ENCODE measurements at places on chromosomes 5 and 9.

GRCh38 chr9:127118597-127119319, 3.7 kb downstream of the ANGPTL2 start:
- DNase-seq, result no peak

- DNase-seq, result no peak
Measured at GRCh38 chr9:130680836-130681768, 12.5 kb upstream of the EXOSC2 start.

DNA sequence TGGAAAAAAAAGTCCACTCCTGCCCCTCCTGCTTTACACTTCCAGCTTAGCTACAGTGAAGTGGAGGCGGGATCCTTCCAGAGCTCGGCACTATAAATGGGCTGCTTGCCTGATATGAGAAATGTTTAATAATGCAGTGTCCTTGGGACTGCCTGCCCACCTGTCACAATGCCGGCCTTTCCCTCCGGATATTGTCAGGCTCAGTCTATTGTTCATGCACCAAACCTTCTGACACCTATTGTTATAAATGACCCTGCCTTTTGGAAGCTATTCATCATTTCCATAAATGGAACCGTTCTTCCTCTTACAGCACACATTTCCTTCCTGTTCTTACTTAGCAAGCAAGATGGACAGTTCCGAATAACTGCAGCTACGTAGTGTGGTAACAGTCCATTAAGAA, 146.3 kb downstream of the DMAC1 start:
- no peak for DNase-seq

- no peak for DNase-seq
Measured at GRCh38 chr5:137506296-137506695, 7.2 kb upstream of the SPOCK1 start.

GRCh38 chr5:125549322-125549911, 803.0 kb upstream of the ZNF608 start:
- DNase-seq, result peak; percentile 8

DNA sequence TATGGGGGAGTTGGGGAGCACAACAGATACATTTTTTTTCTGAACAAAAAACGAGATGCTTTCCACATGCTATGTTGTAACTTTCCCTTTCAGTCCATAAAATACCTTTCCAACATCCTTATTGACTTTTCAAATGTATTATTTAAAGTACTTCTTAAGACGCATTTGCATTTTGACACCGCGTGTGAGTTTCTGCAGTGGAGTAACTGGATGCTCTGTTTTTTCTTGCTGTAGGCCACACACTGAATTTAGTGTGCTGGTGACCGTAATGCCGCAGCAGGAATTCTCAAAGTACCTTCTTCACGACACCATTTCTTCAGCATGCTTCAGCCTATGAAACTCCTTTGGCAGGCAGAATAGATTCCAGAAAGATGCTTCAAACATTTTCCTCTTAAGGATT, 14.3 kb upstream of the EPB41L4B start:
- no peak for DNase-seq

GRCh38 chr5:82274343-82275211, 3.6 kb downstream of the RPS23 start:
- no peak for DNase-seq

DNA sequence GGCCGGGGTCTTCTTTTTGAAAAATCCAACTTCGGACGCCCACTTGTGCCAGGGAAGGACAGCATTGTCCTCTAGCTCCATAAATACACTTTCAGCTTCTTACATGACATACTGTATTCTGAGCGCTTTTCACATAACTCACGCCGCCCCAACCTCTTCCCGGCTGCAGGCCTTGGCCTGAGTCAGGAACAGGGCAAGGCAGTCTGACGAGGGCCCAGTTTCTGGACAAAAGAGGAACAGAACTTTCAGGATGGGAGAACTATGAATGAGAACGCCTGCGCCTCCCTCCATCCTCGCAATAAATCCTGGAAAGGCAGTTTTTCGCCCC, 650 bp downstream of the DCTN4 start:
- no peak for DNase-seq

DNA sequence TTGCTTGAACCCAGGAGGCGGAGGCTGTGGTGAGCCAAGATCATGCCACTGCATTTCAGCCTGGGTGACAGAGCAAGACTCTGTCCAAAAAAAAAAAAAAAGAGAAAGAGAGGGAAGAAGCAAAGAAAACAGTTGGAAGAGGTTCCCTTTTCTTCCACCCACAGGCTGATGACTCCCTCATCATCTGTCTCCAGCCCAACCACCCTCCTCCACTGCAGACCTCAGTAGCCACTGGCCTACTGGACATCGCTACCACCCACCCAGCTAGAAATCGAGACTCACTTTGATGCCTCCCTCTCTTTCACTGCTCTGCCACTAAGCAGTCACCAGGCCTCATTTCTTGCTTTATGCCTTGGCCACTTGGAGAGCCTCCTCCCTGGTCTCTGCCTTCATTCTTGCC, 71.2 kb downstream of the NIPSNAP3B start:
- DNase-seq, result no peak

- no peak for DNase-seq
Measured at GRCh38 chr9:343773-344172, 129.1 kb downstream of the DOCK8 start.

DNA sequence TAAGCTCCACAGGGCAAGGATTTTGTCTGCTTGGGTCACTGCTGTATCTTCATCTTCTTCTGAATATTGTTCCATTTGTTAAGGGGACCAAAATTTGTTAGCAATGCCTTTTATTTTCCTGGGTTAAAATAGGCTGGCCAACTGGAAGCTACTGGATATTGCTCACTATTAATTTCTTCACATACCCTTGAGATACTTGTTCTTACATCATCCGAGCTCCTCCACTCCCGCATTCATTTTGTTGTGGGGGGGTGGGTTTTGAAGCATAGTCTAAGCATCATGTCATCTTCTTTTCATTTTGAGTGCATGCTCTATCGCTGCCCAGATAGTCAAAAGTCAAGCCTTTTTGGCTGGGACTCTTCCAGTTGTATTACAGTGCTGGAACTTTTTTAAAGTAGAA, 42.5 kb upstream of the PIK3R1 start:
- DNase-seq, result no peak

GRCh38 chr5:13328316-13328715, 616.2 kb downstream of the DNAH5 start:
- no peak for DNase-seq

DNA sequence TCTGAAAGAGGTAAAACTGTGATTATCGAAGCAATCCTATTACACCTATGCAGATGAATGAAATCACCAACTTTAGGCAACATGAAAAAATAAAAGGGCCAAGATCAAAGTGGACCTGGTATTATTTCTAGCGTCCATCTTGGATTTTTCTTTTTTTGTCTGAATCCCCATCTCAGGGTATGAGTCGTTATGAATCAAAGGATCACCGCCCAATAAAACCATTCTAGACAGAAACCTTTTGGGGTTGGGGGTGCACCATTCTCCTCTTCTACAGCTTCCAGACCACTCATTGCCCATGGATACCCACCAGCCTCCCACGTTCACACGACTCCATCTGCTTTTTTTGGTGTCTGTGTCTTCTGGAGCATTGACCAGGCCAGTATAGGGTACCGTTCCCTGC, 33.4 kb downstream of the MAP1B start:
- no peak for DNase-seq

- DNase-seq, result no peak
Measured at GRCh38 chr5:76958991-76959767, 6.3 kb downstream of the CRHBP start.

GRCh38 chr9:129781131-129781530, 21.9 kb upstream of the TOR1B start:
- no peak for DNase-seq

DNA sequence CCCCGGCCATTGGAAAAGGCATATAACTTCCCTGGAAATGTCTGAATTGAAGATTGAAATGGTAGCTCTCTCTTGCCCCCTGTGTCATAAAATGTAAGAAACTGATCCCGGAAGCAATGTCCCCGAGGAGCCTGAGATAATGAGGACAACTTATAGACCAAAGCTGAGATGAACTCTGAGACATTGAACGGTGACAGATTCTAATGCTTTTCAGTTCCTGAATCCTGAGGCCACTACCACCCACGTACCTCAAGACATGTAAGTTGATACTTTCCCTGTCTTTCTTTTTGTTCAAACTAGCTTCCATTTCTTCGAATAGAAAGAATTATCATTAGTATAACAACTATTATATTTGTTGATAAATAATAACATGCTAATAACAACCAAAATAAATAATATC, 51.0 kb downstream of the KIF4B start:
- DNase-seq, result no peak

DNA sequence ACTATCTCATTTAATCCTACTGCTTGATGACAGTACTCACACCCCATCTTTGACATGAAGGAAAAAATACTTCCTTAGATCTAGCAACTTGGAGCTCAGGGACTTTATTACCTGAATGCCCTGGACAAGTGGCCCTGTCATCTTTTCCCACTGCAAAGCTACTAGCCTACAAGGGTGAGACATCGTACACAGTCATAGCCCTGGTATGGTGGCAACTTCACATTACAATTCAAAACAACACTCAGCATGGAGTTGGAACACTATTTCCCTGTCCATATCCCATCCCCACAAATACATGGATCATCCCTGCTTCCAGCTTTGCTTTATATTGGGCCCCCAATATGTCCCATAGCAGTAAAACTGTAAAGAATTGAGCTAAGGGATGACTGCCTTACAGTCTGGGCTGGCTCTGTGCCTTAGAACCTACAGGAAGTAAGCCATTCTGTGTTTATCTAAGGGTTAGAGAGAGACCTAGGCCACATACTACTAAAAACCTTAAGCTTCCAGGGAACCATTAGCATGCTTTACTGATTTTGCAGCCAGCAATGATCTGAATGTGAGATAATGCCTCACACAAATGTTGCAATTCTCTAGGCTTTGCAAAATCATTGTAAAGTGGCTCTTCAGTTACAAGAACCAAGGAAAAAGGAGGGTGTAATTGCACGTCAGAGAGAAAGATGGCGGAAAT, 55.9 kb downstream of the OTULIN start:
- DNase-seq, result no peak

DNA sequence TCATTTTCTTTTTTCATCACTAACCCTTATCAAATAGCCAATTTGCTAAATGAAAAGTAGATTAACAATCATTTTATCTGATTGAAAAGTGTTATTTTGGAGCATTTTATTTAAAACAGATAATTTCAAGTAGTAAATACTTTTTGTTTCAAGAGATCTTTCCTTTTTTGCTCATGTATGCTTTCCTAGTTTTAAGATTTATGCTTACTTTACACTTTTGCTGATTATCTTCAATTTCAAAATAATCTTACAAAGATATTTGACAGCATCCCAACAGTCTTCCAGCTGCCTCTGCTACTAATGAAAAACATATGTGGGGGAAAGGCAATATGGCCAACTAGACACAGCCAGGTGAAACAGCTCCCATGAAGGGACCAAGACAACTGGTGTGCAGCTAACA, 1027.3 kb upstream of the CDH9 start:
- no peak for DNase-seq

DNA sequence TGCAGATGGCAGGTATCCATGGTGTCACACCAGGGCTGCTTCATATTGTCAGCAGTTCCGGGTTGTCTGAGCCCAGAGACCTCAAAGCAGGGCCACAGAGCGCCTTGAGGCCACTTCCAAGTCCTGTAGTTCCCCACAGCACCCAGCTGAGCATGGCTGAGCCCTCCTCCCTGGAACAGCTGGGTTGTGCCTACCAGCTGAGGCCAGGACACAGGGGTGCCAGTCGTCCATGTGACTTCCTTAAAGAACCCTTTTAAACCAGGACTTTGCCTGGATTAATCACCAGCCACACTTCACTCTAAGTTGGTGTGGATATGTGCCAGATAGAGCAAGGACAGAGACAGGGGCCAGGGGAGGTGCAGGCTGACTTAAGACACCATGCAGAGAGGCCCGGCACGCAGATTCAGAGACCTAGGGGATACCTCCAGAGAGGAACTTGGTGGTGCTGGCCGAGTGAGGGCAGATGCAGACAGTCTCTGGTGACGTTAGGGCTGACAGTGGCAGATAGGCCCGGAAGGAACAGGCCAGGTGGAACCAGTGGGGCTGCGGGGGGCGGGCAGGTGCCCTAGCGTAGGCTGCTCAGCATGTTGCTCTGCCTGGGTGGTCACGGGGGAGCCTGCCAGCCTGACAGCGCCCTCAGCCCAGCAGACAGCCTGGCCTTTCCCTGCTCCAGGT, 142.7 kb downstream of the CACNA1B start:
- no peak for DNase-seq

GRCh38 chr9:74478606-74479005, 18.5 kb upstream of the RORB start:
- no peak for DNase-seq

DNA sequence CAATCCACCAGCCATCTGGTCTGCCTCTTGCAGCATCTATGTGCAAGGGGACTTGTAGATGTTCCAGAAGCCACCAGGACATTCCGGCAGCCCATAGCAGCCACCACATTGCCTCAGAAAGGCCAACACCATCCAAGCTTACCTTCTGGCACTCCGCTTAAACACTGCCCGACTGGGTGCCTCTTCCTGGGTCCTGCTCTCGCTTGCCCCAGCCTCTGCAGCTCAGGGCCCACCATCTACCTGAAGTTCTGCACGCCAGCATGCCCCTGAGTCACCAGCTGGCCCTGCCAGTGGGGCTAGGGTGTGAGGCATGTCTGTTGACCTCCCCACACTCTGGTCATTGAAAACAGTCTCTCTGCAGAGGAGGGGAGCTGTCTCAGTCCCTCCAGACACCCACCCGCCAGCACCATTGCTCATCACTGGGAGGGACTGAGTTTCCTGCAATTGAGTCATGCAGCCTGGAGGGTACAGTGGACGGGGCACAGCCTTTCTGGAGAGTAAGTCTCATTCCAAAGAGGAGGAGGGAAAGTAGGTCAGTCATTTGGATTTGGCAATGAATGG, 16.9 kb upstream of the COL5A1 start:
- DNase-seq, result no peak

- DNase-seq, result peak; percentile 27
Measured at GRCh38 chr5:61333321-61333953, 1.4 kb downstream of the ZSWIM6 start.

DNA sequence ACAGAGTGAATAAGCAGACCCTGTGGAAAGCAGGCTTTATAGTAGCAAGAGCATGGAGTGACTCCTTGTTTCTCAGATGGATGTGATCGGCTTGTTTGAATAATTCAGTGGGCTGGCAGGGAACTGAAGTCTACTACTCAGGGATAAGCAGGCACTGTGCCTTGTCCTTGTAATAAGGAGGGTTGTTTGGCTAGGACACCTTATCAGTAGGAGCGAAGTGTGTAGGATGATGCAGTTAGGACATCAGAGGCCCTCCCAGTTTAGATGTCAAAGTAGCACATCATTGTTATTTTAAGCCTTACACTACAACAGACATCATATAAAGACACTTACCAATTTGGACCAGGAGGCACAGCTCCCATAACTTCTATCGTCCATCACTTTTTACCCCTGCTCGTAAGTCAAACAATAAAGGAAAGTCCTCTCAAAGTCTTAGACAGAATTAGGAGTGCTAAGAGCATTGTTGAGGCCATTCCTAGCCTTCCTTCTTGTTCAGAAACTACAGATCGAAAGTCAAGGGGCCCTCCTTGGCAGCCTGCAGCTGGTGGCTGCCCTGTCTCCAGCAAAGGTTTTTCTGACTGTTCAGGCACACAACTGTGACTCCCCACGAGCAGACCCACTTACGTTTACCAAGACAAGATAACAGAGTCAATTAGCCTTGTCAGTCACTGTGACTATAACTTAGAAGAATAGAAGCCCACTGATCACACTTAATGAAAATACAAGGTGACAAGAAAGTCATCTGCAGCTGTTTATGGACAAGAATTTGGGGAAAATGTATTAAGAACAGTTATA, 218.6 kb downstream of the SNX18 start:
- no peak for DNase-seq

GRCh38 chr9:16052146-16052545, 499.3 kb downstream of the CCDC171 start:
- no peak for DNase-seq

GRCh38 chr9:126709241-126709640, 95.5 kb downstream of the LMX1B start:
- no peak for DNase-seq

- no peak for DNase-seq
Measured at GRCh38 chr5:67679184-67679841, 482.7 kb upstream of the CD180 start.

Measured in right renal cortex interstitium (tissue), 3 donors.